CD4-positive, alpha-beta T cell treated with Interleukin-4 for 1 hour (primary cell): ENCODE measurements at places on chromosomes 5 and 9.
A peak's percentile ranks its signal among the peaks of the same experiment; 100 is the strongest.

- DNase-seq, result no peak
Measured at GRCh38 chr5:2003206-2003605, 120.5 kb upstream of the IRX4 start.

- no peak for DNase-seq
Measured at GRCh38 chr9:120474591-120475243, 105.2 kb downstream of the CDK5RAP2 start.

DNA sequence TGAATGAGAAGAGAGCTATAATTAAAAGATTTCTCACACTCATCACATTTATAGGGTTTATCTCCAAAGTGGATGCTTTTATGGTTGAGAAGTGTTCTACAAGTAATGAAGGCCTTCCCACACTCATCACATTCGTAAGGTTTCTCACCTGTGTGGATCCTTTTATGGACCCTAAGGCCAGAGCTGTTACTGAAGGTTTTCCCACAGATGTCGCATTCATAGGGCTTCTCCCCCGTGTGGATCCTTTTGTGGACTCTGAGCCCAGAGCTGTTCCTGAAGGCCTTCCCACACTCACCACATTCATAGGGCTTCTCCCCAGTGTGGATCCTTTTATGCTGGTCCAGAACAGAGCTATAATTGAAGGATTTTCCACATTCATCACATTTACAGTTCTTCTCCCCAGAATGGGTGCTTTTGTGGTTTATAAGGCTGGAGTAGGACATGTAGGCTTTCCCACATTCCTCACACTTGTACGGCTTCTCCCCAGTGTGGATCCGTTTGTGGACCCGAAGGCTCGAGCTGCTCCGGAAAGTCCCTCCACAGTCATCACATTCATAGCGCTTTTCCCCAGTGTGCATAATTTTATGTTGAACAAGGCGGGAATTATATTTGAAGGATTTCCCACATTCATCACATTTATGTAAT is 10.5 kb downstream of the ZFP62 start:
- DNase-seq, result no peak

DNA sequence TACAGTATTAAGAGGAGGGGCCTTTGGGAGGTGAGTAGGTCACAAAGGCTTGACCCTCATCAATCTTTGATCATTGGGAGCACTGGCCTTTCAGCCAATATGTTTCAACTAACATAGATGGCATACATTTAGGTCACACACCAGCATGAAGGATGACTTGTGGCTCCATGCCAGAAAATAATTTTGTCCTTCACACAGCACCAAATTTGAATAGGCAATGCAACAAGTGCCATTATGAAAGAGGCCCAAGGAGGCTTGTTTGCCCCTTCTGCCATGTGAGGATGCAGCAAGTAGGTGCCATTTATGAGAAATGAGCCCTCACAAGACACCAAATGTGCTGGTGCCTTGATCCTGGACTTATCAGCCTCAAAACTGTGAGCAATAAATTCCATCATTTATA is 81.1 kb downstream of the JAKMIP2 start:
- DNase-seq, result no peak

DNA sequence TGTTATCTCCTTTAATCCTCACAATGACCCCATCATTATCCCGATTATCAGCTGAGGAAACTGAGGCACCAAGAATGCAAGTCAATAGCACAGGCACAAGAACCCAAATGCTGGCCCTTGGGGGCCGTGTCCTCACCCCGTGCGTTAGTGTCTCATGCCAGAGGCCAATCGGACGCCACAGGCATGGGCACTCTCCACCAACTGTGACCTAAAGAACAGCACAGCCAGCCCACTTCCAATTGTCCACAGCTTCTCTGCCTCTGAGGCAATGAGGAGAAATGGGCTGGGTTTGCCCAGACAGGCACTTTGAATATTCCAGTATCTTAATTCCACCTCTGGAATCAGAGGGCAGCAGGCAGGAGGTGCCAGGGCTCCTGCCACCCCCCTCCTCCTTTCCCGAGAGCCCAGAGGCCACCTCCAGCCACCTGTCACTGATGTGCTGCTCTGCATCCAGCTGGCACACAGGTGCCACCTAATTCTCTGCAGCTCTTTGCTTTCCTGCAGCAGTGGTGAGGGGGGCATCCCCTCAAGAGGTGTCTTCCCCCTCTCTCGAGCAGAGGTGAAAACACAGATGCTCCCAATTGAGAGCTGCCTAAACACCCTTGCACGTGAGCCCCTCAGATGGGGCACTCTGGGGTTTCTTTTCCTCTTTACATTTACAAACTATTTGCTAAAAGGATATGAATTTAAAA is 107.5 kb downstream of the ROR2 start:
- no peak for DNase-seq

GRCh38 chr9:118640836-118641560 is 728.2 kb downstream of the BRINP1 start:
- no peak for DNase-seq

- no peak for DNase-seq
Measured at GRCh38 chr9:109447329-109448076, 50.6 kb downstream of the PTPN3 start.

DNA sequence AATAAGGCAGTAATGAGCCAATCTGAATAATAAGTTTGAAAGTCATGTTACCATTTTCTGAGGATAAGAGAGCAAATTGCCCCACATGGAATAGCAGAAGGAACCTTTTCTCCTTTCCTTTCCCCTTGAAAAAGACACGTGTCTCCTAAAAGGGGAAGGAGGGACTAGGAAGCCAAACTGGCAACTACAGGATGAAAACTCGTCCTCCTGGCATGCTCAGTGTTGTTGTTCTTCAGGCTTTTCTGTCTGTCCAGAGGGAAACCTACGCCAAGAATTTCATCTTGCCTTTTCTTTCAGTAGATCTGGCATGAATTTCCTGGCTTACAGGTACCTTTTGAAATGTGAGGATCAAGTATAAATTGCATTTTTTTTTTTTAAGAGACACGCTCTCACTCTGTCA is 355.9 kb upstream of the TLE4 start:
- DNase-seq, result no peak

- no peak for DNase-seq
Measured at GRCh38 chr5:167012123-167013034, 1279.1 kb upstream of the WWC1 start.

- no peak for DNase-seq
Measured at GRCh38 chr5:67974471-67974870, 241.1 kb upstream of the PIK3R1 start.

DNA sequence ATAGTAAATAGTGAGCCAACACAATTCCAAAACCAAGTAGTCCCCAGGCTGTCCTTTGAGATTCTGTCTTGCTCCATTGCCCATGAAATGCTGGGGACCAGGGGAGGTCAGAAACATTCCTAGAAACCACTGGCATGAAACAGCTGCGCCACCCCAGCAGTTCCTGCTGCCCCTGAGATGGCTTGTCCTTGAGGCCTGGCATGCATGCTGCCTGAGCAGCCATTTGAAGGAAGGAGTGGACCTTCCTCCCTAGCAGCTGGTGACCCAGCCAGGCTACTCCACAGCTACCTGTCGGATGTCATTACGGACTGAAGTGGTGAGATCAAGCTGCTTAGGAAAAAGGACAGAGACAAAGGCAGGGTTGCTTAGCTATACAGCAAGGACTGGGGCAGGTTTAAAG is 260.6 kb downstream of the DENND1A start:
- DNase-seq, result no peak

GRCh38 chr5:168736281-168736831 is 157.2 kb upstream of the PANK3 start:
- DNase-seq, result no peak

DNA sequence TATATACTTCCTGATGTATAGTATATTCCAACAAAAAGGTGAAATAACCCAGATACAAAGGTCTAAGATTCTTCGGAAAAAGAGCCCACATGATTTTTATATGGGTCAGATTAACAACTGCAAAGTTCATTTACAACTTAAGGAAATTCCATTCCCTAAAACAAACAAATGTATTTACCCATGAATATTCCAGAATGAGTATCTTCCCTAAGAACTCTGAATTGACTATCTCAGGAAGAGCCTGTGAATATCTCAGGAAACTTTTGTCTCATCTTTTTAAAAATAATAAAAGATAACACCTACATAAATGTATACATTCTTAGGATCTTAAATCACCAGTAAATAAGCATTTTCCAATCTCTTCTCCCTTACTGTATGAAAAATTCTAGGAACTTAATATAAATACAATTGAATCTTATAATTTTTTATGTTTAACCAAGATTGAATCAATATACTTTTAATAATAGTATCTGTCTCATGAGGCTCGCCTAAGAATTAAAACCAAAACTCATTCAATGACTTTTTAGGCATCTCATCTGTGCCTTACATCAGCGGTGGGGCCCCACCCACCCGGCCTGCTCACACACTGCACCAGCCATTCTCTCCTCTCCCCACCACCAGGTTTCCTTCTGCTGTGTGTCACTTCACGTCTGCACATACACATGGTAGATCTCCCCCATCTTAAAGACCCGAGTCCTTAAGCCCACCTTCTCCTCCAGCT is 78.1 kb downstream of the RAPGEF1 start:
- DNase-seq, result peak; percentile 73

DNA sequence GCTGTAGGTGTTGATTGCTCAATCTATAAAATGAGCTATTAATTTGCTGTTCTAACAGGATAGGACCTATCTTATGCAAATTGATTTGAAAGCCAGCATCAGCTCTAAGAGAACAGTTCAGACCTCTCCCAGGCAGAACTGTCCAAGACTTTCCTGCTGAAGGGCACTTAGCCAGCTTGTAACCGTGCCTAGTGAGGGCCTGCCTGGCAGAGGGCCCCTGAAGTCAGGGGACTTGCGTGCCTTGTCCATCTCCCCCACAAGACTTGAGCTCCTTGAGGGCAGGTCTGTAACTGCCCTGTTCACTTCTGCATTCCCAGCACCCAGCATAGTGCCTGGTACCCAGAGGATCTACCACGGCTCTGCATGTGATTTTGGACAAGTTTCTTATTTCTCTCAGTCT is 293.4 kb downstream of the CDK5RAP2 start:
- no peak for DNase-seq

GRCh38 chr9:21965401-21965951 is 28.7 kb downstream of the CDKN2A start:
- peak; percentile 51 for DNase-seq

DNA sequence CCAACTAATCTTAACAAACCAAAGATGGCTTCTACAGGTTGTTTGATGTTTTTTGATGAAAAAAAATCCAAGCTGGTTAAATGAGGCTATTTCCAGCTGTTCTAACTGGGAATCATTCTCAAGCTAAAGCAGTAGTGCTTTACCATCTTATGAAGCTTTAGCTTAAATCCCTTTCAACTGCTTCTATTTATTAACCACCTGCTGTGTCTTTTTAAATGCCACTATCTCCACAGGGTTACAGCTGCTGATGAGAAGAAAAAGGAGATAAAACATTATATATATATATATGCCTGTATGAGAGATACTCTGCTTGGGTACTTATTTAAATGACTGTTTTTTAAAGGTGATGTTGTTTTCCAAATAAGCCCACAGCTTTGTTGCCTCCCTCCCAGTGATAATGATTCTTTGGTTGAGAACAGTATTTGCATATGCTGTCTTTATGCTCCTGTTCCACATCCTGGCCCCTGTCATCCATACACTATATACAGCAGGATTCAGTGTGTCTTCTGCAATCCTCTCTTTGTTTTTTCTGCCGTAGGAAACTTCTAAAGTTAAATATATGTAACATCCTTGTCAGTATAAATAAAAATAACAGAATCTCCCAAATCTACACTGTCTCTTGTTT is 164.0 kb downstream of the PAM start:
- DNase-seq, result no peak

DNA sequence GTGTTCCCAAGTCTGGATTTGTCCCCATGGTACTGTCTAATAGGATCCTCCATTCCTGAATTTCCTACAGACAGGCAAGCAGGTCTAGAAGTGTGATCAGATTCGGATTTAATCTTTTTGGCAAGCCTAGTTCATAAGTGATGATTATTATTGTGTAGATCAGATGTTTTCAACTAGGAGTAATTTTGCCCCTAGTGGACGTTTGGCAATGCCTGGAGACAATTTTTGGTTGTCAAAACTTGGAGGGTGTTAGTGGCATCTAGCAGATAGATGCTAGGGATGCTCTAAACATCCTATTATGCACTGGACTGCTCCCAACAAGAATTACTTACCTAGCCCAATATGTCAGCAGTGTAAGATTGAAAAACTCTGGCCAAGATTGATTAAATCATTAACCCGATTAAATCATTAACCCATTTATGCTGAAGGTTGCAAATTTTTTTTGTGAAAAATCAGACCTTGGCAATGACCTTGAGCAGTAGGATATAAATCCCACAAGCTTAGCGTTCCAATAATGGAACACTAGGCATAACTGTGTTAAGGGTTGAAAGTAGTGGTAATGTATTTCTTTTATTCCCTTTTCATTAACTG is 28.2 kb downstream of the TCERG1 start:
- DNase-seq, result no peak

- no peak for DNase-seq
Measured at GRCh38 chr5:132525299-132525724, 18.0 kb downstream of the IL5 start.

GRCh38 chr9:4630836-4631235 is 31.3 kb upstream of the PLPP6 start:
- no peak for DNase-seq

DNA sequence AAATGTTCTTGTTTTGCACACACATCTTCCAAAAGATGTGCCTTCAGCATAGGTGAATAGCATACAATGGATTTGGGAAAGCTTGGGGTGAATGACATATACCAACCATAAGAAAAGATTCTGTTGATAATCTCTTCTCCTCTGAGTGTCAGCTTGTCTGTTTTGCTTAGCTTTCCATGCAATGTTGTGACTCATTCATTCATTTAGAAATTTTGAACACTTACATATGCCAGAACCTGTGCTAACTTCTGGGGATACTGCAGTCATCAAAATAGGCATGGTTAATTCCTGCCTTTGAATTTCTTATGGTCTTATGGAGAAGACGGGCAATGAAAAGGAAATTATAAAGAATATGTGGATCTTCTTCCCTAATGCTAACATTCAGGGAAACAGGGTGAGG is 14.1 kb downstream of the ADRB2 start:
- DNase-seq, result no peak
